ENCODE measurements at places on chromosomes 3 and 15.

DNA sequence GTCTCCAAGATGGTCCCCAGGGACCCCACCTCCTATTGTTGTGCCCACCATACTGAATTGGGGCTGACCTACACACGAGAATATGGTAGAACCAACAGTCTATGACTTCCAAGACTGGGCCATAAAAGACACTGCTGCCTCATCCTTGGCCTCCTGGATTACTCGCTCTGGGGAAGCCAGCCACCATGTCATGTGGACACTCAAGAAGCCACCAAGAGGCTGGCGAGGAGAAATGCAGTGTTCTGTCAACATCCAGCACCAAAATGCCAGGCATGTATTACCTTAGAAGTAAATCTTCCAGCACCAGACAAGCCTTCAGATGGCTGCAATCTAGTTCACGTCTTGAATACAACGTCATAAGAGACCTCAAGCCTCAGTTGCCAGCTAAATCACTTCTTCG, 17.1 kb upstream of the TPM1 start:
- DNase-seq = no peak

- DNase-seq = no peak
Measured at GRCh38 chr3:20140881-20141280, 45.1 kb downstream of the SGO1 start.

GRCh38 chr15:38065721-38066345, 131.4 kb downstream of the TMCO5A start:
- DNase-seq = no peak

- DNase-seq = no peak
Measured at GRCh38 chr15:40302981-40303380, 4.8 kb downstream of the PLCB2 start.

DNA sequence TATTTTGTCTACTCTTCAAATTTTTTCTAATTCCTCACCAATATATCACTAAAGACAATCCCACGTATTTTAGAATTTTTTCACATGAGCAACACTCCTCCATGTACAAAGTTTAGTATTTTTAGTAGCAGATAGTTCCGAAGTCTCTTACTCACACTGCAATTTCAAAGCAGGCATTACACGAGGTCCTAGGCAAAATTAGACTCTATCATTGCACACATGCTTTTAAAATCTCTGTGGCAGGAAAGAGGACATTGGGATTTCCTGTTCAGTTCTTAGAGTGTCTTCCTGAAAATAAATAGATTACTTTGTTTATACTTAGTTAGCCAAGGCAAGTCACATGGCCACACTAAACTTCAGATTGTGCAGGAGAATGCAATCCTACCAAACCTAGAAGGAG, 847.7 kb downstream of the ROBO2 start:
- no peak for DNase-seq

- no peak for DNase-seq
Measured at GRCh38 chr3:107574650-107575049, 51.9 kb downstream of the BBX start.

- peak; percentile 16 for DNase-seq
Measured at GRCh38 chr3:88000853-88001252, 58.0 kb downstream of the CGGBP1 start.

- peak; percentile 32 for DNase-seq
Measured at GRCh38 chr3:172561897-172562640, 38.8 kb upstream of the TNFSF10 start.

- DNase-seq = no peak
Measured at GRCh38 chr3:136792556-136793330, 26.2 kb upstream of the SLC35G2 start.

DNA sequence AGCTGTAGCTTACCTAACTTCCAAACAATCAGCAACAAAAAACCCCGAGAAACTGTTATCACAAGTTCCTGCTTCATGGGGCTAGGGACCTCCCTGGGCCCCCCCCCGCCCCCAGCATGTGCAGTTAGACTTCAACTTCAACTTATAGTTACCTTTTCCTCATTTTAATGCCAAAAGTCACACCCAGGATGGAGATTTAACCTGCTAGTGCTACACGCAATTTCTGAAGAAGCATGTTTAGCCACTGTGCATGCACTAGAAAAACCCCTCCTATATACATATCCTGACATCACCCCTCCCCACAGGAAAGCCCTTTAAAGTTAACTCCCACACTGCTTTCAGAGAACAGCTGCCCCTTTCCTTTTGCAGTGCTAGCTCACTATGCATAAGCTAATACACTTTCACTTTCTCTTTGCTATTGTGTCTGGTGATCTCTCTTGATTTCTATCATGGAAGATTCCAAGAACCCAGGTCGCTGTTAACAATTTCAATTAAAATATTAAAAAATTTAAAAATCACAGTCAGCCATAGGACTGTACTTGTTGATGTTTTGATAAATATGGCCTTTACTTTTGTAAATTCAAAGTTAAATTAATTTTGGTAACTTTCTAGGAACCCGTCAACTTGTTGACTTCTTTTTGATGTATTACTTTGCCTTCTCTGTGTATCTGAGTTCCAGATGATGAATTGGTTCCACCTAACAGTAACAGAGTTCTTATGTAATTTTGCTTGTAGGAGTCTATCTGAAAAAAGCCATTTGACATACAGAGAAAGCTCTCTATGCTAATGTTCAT, 75.2 kb upstream of the ACAD9 start:
- DNase-seq = peak; percentile 74

GRCh38 chr3:192750201-192750600, 22.9 kb upstream of the FGF12 start:
- no peak for DNase-seq

DNA sequence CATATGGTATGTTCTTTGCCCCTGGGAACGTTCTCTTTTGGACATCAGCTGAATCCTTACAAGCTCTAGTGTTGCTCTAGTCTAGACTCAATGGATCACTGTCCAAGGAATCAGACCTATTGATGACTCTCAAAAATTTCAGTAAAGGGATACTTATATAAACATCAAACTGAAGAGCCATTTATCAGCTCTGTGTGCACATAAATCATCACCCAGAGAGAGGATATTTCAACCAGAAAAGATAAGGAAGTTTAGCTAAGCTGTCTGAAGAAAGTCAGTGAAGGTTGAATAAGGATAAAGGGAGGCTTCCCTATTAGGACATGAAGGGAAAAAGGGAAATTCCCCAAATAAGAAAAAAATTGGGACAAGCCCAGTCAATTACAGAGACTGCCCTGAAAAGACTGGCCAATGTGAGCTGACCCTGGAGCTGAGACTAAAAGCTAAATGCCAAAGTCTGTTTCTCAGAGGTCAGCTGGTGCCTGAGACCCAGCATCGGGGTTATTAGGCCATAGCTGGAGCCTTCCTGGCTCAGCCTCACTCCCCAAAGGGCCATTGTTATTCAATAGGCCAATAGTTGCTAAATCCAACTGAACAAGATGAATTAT, 424.1 kb upstream of the THBS1 start:
- DNase-seq = no peak

GRCh38 chr15:77013776-77014131, 18.8 kb downstream of the PSTPIP1 start:
- peak; percentile 90 for DNase-seq

DNA sequence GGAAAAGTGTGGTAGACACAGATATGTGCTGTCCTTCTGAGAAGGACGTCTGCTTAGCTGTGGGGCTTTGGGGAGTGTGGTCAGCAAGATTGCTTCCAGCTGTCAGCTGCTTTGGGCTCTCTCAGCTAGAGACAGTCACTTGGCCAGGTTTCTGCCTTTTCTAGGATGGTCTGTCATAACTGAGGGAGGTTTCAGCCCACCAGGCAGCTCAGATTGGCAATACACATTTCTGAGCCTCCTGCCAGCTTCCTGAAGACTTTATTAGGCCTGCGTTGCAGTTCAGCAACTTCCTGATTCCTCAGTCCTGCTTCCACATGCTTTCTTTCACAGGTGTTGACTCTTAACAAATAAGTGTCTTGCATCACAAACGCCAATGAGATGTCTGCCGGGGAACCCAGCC, 286.5 kb downstream of the SQOR start:
- no peak for DNase-seq

- DNase-seq = no peak
Measured at GRCh38 chr3:46460051-46460450, 4.7 kb downstream of the LTF start.
